Brain microvascular endothelial cell (primary cell): ENCODE measurements at places on chromosomes 11 and 22.

- no peak for DNase-seq
Observed at GRCh38 chr11:120096369-120097191, 41.3 kb downstream of the TRIM29 start.

- no peak for DNase-seq
Observed at GRCh38 chr22:21937821-21938070, 14.9 kb downstream of the PPM1F start.

- no peak for DNase-seq
Observed at GRCh38 chr11:78429660-78430059, 12.0 kb upstream of the GAB2 start.

DNA sequence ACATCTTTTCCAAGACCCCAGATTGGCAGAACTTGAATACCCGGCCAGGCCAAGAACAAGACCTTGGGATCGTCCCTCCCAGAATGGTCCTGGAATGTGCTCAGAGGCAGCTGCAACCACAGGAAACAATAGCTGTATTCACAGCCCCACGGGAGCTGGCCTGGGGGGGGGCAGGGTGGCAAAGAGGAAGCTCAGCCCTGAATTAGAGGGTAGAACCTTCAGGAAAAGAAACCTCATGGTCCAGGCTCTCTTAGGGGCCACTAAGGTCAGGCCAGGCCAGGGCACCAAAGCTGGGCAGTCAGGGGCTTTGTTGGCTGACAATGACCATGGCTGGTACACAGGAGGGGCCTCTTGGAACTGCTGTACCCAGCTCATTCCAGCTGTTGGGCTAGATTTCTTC lies 17.3 kb downstream of the RPL27A start:
- peak; percentile 52 for DNase-seq

GRCh38 chr11:57476047-57476756 lies 15.9 kb downstream of the RTN4RL2 start:
- no peak for DNase-seq

DNA sequence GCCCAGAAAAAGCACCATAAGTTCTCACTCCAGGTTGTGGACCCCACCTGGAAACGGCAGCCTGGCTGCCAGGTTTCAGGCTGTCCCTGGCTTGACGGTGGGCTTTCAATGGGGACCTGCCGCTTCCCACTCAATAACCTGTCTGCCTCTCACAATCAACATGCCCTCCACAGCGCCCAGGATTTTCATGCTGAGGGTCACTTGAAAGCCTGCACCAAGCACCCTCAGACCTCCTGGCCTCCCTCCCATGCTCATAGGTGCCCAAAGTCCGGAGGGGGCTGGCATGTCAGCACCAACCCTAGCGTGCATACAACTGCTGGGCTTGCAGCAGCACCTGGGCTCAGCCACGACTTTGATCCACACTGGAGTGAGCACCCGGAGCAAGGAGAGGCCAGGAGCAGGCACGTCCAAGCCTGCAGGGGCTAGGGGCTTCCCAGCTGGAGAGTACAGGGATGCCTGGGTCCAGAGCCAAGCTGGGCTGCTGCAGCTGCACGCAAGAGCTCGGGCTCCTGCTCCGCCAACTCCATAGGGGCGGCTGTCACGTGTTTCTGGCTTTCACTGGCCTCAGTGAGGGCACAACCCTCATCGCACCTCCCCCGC lies 1214.3 kb upstream of the RAG2 start:
- no peak for DNase-seq

DNA sequence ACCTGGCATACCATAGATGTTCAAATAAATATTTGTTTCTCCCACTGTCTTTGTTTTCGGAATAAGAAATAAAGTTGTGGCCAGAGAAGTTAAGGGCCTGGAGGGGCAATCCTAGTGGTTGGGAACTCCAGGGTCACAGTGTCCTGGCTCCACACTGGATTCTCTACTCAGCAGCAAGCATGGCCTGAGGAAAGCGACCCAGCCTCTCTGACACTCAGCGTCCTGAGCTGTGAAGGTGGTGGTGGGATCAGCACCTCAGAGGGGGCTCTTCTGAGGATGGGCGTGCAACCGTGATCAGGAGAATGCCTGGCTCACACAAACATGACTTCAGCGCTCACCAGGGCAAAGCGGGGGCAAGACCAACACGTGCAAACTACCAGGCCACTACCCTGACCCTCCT lies 59.9 kb downstream of the LARGE1 start:
- no peak for DNase-seq

DNA sequence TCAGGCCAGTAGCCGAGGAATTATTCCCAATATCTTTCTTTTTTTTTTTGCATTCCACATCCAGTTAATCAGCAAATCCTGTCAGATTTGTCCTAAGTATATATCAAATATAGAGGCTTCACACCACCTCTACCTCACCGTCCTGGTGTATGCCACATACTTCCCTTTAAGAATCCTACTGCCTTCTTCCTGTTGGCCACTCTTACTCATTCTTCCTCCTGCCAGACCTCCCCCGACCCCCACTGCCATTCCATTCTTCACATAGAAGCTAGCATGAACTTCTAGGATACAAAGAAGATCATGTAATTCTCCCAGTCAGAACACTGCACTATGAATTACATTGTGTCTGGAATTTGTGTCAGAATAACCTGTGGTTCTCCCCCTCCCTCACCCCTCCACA lies 89.5 kb downstream of the TRIM44 start:
- DNase-seq: peak; percentile 5

GRCh38 chr11:29243616-29244015 lies 773.2 kb downstream of the KCNA4 start:
- DNase-seq: no peak

DNA sequence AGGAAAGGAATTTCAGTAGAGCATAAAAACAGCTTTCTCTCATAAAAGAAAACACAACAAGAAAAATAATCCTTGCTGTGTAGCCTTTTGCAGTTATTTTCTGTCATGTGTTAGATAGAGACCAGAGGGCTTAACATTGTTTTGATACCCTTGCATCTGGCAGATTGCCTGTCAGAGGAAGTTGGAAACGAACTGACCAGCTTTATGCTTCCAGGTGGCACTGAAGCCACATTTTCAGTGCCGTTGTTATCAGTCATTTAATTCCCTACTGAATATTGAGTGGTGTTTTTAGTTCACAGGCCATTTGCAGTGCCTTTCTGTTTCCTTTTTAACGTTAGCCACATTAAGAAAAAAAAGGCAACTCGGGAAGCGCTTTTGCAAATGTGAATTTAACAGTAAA lies 21.5 kb upstream of the RAG2 start:
- no peak for DNase-seq

DNA sequence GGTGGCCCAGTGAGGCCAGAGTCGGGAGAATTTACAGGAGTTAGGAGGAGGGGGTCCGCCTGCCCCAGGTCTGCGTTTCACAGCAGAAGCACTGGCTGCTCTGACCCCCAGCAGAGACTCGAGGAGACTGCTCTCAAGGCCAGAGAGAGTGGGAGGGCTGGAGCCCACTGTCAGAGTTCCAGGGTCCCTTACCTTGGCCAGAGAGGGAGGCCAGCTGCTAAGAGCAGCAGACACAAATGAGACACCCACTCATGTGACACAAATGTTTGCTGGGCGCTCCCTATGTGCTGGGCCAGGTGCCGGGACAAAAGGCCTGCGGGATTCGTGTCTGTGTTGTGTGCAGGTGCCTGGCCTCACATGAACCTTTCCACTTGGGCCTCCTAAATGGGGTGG lies 2.8 kb upstream of the TNFRSF13C start:
- DNase-seq: no peak

DNA sequence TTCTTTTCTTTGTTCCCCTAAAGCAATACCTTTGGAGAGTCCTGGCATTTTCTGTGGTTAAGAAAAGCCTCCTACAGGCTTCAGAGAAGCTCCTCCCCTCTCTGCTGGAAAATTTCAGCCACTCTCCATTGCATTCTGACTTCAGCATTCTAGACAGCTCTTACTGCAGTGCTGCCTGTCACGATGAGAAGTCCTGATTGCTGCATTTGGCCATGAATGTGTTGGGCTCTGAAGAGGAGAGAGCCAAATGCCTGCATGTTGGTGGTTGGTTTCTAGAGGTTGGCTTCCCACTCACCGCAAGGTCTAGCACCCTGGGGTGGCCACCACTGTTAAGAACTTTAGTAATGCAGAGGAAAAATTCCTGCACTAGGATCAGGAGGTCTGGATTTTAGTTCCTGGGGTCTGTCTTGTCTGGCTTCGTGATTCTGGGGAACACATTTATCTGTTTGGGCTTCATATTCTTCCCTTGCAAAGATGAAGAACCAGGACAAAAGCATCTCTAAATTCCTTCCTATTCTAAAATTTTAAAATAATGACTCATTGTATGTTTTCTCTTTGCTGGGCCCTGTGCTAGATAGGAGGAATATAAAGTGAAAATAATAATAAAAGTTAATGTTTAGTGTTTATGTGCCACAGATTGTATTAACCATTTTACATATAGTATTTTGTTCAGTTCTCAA lies 38.1 kb downstream of the COA4 start:
- peak; percentile 36 for DNase-seq
